Activated CD4-positive, alpha-beta T cell treated with anti-CD3 and anti-CD28 coated beads for 4 hours (primary cell): ENCODE measurements at places on chromosomes 13 and 19.

DNA sequence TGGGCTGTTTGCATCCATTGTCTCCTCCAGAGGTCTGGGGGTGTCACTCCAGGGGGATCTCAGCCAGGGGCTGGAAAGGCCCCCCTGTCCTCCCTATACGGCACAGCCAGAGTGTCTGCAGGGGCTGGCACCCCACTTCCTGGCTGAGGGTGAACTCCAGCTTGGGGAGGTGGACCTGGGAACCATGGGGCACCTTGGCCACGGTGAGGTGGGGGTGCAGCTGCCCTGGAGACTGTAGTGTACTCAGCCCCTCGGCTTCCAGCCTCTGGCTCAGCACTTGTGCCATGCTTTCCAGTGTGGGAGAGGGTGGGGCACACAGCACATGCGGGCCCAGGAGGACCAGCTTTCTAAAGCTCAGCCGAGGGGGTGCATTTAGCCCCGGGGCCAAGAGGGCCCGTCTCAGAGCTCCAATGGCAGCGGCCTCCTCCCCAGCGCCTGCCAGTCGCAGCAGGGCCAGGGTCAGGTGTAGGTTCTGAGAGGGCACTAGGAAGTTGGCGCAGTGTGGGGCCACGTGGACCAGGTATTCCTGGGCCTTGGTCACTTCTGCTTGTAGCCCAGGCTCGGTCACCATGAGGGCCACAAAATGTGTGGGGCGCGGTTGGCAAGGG, 1.4 kb downstream of the LENG9 start:
- no peak for DNase-seq

DNA sequence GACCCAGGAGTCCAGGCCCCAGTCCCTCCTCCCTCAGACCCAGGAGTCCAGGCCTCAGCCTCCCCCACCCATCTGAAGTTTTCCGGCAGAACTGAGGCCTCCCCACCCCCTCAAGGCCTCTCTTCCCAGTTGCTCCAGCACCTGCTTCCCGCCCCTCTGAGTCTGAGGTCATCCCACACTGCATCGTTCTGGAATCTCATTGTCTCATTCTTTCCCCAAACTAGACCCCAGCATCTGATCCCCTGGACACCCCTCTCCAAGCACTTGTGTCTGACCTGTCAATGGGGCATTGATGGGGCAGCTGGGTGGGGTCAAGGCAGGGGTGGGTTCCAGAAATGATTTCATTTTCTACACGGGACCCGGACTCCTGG, 793 bp upstream of the SBK2 start:
- no peak for DNase-seq

- DNase-seq, result no peak
These were observed 9.1 kb downstream of the COMP start for GRCh38 chr19:18781885-18782527.

DNA sequence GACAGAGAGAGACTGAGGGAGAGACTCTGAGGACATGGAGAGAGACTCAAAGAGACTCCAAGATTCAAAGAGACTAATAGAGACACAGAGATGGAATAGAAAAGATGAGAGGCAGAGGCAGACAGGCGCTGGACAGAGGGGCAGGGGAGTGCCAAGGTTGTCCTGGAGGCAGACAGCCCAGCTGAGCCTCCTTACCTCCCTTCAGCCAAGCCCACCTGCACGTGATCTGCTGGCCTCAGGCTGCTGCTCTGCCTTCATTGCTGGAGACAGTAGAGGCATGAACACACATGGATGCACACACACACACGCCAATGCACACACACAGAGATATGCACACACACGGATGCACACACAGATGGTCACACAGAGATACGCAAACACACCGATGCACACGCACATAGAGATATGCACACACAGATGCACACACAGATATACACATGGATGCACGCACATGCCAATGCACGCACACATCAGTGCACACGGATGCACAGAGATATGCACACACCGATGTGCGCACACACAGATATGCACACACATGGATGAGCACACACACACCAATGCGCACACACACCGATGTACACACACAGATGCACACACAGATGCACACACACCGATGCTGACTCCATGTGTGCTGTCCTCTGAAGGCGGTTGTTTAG, 3.3 kb upstream of the F10 start:
- DNase-seq, result no peak
